ENCODE measurements at places on chromosomes 2 and 18.

GRCh38 chr2:39154944-39155343 lies 34.1 kb upstream of the SOS1 start:
- no peak for DNase-seq

DNA sequence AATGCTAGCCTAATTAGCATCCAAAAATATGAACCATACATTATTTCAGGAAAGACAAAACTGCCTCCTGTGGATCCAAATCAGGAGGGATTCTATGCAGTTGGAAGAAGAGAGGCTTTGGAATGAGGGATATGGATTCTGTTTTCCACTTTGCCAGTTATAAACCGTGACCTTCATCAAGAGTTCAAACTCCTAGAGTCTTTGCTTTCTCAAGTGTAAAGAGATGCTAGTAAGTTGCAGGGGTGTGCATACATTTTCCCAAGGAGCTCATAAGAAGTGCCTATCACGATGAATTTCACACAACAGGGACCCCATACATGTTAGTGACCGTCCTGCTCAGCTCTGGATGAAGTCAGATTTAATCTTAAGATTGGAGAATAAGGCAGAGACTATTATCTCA lies 542.5 kb downstream of the SOX11 start:
- no peak for DNase-seq

GRCh38 chr2:219441451-219442255 lies 7.0 kb downstream of the SPEG start:
- peak; percentile 86 for DNase-seq

DNA sequence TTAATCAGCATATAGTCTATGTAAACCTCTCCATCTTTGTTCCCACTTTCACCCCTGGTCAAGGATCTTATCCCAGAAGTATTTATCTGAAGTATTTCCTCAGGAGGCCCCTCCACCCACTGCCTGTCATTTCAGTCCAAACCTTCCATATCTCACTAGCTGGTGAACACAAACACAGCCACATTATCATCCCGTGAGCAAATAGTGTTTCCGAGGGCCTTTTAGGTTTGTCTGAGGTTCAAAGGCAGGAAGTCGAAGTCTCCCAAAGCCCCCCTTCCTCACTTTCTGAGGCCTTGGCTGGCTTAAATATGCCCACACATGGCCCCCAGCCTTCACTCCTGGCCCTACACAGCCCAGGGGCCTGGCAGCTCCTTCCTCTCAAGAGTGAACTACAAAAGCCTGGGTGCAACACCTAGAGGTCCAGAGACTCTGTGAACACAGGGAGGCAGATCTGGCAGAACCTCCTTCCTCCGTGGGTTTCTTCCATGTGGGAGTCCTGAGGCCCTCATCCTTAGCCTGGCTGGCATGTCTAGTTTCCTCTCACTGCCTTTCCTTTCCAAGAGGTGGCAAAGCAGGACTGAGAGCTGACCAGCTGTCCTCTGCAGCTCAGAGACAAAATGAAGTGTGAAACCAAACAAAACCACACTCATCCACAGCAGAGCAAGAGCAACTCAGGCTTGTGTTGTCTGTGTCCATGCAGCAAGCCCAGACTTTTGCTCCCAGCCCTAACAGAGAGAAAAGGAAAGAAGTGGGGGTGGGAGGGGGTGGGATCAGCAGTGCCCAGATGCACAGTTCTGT lies 264.2 kb downstream of the SS18 start:
- no peak for DNase-seq

GRCh38 chr2:133039531-133039930 lies 369.5 kb upstream of the LYPD1 start:
- no peak for DNase-seq

DNA sequence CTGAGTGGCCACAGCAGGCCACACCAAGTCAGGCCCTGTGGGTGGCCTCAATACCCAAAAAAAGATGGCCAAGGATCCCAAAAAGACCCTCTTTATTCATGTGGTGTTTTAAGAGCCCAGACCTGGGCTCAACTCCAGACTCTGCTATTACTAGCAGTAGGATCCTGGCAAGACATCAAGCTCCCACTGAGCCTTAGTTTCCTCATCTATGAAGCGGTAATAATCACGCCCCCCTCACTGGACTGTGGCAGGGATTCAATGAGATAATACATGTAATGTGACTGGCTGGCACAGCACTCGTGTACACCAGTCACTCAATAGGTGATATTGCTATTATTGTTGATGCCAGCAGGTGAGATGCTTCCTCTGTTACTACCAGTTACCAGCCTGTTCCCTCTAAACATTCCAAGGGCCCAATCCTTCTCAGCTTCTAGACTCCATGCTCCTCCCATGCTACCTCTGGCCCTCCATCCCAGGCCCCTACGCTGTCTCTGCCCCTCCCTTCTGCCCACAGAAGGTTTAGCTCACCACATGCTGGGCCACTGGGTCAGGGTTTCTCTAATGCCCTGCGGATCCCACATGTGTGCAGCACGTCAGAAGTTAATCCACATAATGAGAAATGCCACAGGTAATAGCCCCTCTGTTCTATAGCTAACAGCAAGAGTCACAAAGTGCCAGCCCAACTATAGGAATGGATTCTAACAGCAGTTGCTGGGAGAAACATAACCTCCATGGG lies 51.2 kb downstream of the SLC4A5 start:
- no peak for DNase-seq

- DNase-seq = no peak
These were observed 76.0 kb downstream of the CD8B2 start for GRCh38 chr2:106563195-106563594.

GRCh38 chr2:85255813-85256594 lies 71.8 kb downstream of the TGOLN2 start:
- no peak for DNase-seq

GRCh38 chr2:184504252-184504651 lies 94.1 kb upstream of the ZNF804A start:
- no peak for DNase-seq

- DNase-seq = peak; percentile 58
These were observed 121.0 kb downstream of the GYPC start for GRCh38 chr2:126776692-126777619.

DNA sequence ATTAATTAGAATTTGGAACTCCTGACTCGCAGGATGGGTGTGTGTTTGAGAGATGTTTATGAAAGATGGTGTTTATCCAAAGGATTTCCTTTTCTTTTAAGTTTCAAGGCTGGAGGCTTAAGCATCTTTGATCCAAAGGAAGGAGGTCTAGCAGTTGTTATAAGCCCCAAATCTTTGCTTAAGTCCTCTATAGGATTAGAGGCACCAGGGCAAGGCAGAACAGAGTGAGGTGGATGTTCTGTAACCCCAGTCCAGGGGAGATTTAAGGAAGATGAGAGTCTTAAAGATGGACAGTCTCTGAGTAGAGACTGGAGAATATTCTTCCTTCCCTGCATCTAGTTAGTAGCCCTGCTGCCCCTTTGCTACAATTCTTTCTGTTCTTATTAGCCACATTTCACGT lies 17.5 kb downstream of the LBH start:
- DNase-seq = no peak

GRCh38 chr2:98087447-98088020 lies 567 bp downstream of the VWA3B start:
- DNase-seq = no peak
